ENCODE measurements at places on chromosomes 1 and 21.

DNA sequence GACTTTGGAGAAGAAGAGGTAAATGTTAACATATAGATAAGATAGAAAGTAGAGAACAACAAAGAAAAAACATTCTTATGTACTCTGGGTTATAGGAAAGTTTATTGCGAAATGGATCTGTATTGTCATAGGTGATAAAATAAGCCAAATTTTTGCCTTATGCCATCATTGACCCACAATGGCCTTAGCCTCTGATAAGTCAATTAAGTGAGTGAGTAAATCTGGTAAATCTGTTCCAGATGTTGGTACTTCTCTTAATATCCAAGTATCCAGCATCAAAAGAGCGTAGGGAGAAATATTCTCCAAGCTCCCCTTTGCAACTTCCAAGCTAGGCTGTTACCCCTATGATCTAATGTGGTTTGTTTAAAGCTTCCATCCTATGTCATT is 38.3 kb upstream of the CLCA4 start:
- DNase-seq, result no peak

DNA sequence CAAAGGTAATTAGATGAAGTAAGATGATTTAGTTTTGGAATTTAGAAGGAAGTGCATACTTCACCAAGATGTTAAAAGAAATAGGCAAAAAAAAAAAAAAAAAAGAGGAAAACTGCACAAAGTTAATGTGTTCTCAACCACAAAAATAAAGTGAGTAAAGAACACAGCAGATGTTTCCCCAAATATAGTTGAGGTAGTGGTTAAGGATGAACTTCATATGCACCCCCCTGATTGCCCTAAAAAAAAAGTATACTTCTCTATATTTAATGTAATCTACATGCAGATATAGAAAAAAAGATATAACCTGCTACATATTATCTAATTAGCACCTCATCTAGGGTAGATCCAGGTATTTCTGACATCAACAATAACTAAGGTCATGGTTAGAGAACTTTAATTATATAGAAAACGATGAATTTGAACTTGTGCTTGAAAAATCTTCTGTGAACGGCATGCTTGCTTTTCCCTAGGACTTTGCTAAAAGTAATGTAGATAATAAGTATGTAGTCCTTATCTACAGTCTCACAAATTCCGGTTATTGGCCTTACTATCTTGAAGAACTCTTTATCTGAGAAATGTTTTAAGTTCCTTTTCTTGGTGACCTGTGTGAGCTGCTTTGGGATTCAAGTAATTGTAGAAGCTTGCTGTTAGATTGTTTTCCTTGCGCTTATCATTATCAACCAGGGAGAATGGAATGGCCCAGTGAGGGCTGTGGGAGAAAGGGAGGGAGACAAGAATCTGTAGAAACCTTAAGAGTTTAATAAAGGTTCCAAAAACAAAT is 70.1 kb upstream of the LRRC7 start:
- no peak for DNase-seq

DNA sequence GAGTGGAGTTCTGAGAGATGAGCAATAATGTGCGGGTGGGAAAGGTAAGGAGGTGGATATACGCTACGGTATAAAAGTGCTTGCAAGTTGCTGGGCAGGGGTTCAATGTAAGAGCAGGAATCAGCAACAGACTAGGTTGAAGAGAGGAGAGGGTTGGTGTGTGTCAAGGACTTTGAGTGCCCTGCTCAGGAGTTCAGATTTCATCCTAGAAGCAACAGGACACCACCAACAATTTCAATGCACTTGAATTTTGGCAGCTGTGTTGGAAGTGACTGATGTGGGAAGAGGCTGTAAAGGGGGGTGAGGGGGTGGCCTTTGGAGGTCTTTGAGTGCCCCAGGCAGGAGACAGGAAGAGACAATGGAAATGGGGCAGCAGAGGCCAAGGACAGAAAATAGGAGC is 57.3 kb downstream of the RHOU start:
- no peak for DNase-seq

GRCh38 chr1:201902198-201902597 is 13.5 kb downstream of the SHISA4 start:
- DNase-seq, result no peak

DNA sequence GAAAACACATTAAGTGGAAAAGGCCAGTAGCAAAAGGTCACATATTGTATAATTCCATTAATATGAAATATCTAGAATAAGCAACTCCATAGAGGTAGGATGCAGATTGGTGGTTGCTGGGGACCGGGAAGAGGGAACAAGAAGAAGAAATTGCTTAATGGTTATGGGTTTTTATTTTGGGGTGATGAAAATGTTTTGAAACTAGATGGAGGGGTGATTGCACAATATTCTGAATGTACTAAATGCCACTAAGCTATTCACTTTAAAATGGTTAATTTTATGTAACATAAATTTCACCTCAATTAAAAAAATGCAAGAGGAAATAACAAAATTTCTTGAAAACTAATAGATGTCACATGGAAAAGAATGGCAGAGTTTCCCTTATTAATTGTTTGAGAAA is 6.7 kb downstream of the KIAA0040 start:
- DNase-seq, result no peak

DNA sequence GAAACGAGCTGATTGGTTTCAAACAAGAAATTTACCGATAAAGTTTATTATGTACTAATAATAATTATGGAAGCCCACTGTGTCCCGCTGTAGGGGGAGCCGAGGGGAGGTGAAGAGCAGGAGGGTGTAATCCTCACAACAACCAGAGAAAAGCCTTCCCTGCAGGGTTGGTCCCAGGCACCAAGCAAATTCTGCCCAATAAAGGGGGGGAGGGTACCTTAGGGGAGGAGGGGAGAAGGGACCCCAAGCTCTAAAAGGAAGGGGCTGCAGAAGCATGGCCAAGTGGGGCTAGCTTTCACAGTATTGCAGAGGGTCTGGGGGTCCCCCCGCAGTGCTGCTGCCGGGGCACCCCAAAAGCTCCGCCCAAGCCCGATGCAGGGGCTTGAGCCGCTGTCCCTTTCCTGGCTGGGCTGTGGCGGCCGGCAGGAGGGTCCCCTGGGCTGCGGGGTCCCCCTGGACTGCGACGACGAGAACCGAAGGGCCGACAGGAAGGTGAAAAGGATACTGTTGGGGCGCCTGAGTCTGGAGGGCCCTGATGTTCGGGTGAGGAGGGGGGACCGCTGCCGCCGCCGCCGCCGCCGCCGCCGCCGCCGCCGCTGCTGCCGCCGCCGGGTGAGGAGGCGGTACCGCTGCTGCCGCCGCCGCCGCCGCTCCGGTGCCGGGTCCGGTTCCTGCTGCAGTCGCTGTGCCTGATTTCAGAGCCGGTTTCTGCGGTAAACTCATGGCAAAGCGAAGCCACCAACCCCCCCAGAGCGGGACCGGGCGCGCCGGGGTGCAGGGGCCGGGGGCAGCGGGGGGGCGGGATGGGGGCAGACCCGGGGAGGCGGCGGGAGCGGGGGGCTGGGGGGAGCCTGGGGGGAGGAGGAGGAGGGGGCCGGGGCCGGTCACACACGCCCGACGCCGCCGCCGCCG is 771 bp downstream of the EIF4G3 start:
- DNase-seq, result peak; percentile 11

GRCh38 chr1:30253807-30254440 is 469.5 kb downstream of the MATN1 start:
- no peak for DNase-seq

GRCh38 chr1:246335151-246335550 is 171.9 kb downstream of the SMYD3 start:
- DNase-seq, result no peak

DNA sequence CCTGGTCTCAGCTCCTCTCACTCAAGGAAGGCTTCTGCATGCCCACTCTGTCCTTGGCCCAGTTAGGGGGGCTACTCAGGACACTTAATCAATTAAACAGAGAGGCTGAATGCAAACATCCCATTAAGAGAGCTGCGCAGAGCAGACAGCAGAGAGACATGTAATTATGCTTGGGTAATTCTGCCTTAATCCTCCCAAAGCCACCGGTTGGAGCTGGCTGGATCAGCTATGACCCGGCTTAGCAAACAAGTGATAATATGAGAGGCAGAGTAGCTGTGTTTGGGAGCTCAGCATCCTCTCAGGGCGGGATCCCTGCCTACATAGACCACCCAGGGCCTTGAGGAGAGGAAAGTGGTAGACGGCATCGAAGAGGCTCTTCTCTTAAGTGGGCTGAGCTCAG is 183.2 kb downstream of the GRIK3 start:
- peak; percentile 67 for DNase-seq

GRCh38 chr1:215932558-215932957 is 365.5 kb downstream of the KCTD3 start:
- DNase-seq, result no peak

DNA sequence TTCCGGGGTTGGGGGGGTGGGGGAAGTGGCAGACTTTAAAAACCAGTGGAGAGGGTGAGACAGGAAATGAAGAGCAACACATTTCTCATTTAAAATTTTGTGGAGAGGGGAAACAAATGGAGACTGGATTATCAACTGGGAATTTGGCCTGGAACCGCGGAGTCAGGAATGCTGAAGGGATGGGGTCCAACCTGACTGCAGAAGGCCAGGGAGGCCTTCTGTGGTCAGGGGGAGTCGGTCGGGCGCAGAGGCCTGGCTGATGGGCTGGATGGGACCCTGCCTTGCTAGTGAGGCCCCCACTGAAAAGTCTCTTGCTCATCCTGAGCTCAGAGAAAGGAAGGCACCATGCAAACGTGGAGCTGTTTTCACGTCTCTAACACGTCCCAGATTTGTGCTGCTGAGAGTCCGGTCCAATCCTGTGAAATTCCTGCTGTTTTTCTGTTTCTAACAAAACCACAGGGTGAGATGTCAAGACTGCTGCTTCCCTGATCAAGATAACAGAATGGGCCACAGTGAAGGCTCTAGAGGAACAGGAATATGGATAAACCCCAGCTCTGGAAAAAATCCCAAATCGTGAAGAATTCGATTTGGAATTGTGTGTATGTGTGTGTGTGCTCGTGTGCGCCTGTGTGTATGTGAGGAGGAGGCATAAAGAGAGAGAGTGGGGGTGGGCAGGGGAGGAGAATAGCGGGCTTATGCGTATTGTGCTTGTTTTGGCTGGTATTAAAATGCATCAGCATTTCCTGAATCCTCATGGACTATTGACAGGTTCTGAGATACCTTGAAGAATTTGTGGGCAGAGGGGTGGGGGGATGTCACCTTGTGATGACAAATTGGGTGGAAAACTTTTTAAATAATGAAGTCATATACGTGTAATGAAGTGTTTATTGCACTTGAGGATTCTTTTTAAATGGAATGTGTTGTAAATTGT is 117.4 kb downstream of the NGF start:
- no peak for DNase-seq

DNA sequence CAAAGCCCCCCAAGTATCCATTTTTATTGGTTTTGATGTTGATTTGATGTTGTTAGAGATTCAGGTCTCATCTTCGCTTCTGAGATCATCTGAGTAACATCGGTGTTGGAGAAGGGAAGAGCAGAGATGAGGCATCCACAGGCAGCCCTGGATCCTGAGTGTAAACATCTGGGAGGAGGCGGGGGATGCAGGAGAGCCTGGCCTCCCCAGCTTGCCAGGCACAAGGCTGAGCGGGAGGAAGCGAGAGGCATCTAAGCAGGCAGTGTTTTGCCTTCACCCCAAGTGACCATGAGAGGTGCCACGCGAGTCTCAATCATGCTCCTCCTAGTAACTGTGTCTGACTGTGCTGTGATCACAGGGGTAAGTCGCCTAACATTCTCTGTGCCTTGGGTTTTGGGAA is at the start of gene PROK1:
Gene PROK1, plus strand, starts transcription at position 221 of the 400 bp plus-strand sequence. Its CDS starts 68 bp downstream, at position 289.
- no peak for DNase-seq

DNA sequence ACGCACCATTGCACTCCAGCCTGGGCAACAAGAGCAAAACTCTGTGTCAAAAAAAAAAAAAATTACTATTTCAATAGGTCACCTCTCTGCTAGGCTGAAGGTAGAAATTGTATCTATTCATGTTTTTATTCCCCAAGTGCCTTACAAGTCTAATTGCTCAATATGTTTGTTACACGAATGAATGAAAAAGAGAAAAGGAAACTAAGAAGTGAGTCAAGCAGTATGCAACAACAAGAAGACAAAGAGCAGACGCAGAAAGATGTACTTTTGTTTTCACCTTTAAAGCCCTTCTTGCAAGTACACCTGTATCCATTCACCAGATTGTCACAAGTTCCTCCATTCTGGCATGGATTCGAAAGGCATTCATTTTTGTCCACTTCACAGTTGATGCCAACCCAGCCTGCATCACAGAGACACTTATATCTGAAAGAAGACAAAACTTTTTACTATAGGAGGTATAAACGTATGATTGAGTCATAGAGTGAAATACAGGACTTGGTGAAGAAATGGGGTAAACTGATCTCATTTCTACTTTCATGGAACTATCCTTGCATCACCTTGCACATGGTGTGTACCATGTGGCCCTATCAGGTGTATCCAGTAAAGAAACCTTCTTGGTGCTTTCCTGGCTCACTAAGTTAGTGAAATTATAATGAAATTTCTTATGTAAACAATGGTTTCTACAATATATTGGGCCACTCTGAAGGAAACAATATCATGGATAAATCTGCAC is 57.1 kb upstream of the ADAM30 start:
- no peak for DNase-seq

- no peak for DNase-seq
These were observed 1.2 kb upstream of the LPGAT1 start for GRCh38 chr1:211831558-211832323.

DNA sequence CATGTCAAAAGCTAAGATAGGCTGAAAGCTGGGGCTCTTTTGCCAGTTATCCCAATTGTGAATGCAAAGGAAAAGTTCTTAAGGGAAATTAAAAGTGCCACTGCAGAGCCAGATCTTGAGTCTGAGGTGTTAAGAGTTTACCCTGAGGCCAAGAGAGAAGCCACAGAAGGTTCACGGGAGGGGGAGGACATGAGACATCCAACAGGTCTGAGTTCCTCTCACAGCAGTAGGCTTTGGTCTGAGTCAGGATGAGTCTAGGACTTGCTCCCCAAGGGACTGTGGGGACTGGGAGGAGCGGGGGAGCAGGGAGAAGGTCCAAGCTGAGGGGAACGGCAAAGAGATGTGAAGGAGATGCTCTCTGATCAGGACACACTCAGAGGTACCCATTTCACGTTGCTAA is 411.2 kb upstream of the CAMK1G start:
- no peak for DNase-seq

- no peak for DNase-seq
These were observed 165.9 kb downstream of the PCBP3 start for GRCh38 chr21:45809421-45809820.

- DNase-seq, result no peak
These were observed 21.0 kb downstream of the SDE2 start for GRCh38 chr1:225977937-225978748.

DNA sequence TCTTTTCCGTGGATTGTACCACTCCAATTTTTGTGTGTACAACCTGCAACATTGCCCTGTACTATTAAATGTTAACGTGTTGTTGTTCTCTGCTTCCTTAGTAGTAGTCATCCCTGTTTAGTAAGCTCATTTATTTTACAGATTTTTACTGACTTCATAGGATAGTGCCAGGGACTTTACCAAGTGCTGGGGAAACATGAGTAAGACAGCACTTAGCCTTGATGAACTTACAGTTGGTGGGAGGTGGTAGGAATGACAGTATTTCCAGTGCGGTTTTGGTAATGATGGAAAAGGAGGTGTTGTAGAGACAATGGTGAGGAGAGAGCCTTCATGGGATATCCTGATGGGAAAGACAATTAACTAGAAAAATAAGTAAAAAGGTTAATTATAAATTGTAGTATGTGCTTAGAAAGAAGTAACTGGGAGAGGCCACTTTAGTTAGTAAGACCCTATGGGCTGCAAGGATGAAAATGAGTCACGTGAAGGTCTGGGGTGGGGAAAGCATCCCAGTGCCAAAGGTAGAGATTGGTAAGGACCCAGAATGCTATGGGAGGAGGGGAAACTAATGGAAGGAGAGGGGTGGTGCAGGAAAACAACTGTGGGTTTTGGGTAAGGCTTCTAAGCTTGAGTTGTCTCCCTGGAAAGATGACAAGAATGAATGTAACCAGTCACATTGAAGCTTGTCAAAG is 1.7 kb downstream of the RLF start:
- no peak for DNase-seq
